ENCODE measurements at places on chromosomes 1 and 21.

- peaks cover 5% of the 10 kb centered on the region for H3K4me1 ChIP-seq
- H3K36me3 ChIP-seq: no peaks in the 10 kb centered on the region
- DNase-seq: no peak
- H3K27ac ChIP-seq: no peak overlapping the region
These were observed 53.8 kb upstream of the NUF2 start for GRCh38 chr1:163267962-163268361.

DNA sequence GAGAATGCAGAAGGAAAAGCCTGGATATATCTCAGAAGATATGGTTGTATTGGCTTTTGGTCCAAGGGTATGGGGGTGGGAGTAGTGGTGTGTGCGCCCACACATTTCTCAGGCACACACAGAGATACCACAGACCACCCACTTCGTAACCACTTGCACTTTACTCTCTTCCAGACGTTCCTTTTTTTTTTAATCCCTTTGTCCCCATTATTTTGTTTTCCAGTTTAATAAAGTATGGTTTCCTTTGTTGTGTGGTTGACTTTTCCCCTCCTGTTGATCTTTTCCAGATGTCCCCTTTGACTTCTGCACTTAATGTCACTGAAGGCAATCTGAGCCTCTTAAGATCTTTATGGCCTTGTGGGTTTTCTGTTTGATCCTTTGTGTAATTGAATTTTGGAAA, 10.5 kb upstream of the TARS2 start:
- peaks cover 4% of the 10 kb centered on the region for H3K4me1 ChIP-seq
- H3K4me3 ChIP-seq: no peak overlapping the region
- peaks cover 14% of the 10 kb centered on the region for H3K36me3 ChIP-seq
- no peak overlapping the region for H3K27ac ChIP-seq

DNA sequence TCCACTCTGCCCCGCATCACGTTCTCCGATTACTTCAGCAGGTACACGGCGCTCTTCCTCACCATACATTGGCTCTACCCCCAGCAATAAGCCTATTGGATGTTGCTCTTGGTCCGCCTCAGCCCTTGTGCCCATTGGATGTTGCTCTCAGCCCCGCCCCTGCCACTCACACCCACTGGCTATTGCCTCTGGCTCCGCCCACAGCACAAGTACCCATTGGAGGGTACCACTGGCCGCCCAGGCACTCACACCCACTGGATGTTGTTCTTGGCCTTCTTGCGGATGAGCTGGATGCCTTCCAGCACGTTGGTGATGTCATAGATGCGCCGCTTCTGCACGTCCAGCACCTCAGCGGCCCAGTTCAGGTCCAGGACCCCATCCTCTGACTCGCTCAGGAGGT, 9.4 kb downstream of the E2F2 start:
- H3K36me3 ChIP-seq: no peaks in the 10 kb centered on the region
- no peaks in the 10 kb centered on the region for H3K27me3 ChIP-seq
- no peak for DNase-seq
- no peaks in the 10 kb centered on the region for H3K4me1 ChIP-seq
- H3K4me3 ChIP-seq: no peak overlapping the region

DNA sequence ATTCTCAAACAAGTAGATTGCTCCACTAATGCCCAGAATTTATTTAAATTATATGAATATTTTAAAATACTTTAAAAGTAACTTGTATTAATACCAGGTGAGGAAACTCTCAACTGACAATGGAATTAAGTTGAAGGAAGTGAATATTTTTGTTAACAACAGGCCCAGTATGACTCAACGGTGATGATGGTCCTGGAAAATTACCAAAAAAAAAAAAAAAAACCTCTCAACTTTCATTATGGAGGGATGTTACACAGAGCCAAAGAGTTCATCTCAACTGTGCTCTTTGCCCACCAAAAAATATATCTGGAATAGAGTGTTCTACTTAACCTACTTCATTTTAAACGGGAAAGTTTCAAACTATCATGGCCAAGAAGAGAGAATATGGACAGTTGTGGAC, 28.3 kb downstream of the CFH start:
- peaks cover 11% of the 10 kb centered on the region for H3K36me3 ChIP-seq
- no peak for DNase-seq
- H3K4me1 ChIP-seq: no peaks in the 10 kb centered on the region

DNA sequence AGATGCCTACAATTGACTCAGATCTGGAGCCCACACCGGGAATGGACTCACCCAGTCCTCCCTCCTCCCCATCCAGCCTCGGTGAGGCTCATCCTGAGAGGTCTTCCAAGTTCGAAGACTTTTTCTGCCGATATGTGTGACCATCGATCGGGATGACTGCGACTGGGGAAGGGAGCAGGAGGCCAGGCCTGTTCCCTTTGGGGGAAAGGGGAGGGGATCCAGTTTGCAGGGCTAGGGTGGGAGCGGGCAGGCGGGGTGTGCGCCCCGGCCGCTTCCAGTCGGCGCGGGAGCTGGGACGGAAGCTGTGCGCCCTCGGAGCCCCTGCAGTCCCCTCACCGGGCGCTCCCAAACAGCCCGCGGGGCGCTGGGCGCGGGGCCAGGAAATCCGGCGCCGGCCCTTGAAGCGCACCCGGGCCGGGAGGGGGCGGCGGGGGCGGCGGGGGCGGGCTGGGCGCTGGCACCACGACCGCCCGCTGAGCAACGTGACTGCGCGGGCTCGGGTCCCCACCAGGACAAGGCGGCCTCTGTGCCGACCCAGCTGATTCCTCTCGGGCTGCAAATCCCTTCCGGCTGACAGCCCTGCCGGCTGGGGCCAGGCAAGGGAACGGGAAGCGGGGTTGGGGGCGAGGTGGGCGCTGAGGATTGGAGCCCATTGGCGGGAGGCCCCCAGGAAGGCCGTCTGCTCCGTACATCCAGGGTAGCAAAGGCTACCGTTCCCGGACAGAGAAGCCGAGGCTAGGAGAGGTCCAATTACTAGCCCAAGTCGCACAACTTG, 103.9 kb downstream of the EBNA1BP2 start:
- no peak overlapping the region for H3K27ac ChIP-seq
- no peaks in the 10 kb centered on the region for H3K27me3 ChIP-seq
- H3K4me1 ChIP-seq: peaks cover 8% of the 10 kb centered on the region
- DNase-seq: no peak

DNA sequence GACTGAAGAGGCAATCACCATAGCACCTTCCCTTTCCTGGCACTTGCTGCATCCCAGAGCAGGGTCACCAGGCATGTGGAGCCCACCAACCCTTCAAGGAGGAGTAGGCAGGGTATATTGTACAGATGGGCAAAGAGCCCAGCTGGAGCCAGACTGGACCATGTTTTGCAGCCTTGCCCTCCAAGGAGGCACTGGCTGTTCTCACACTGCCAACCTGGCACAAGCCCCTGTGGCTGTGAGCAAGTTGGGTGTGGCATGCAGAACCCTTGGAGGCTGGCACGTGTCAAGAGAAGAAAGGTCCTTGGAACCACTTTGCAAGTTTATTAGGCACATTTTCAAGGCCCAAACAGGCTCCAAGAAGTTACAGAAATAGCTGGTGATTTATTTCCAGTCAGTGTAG, 146.4 kb downstream of the FOXD2 start:
- no peak overlapping the region for H3K4me3 ChIP-seq
- H3K27ac ChIP-seq: peak overlapping the region; percentile 54
- H3K36me3 ChIP-seq: no peaks in the 10 kb centered on the region
- H3K4me1 ChIP-seq: peaks cover 19% of the 10 kb centered on the region

DNA sequence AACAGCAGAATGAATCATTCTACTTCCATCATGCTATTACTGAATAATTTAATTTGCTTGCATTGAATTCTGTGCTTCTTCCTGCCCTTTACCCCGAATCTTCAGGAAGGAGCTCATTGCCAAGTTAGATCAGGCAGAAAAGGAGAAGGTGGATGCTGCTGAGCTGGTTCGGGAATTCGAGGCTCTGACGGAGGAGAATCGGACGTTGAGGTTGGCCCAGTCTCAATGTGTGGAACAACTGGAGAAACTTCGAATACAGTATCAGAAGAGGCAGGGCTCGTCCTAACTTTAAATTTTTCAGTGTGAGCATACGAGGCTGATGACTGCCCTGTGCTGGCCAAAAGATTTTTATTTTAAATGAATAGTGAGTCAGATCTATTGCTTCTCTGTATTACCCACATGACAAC, 44.2 kb downstream of the MAP3K7CL start:
- H3K4me3 ChIP-seq: peak overlapping the region; percentile 13
- H3K36me3 ChIP-seq: no peaks in the 10 kb centered on the region
- peak overlapping the region; percentile 72 for H3K27ac ChIP-seq
- H3K4me1 ChIP-seq: peaks cover 24% of the 10 kb centered on the region
- no peaks in the 10 kb centered on the region for H3K27me3 ChIP-seq

Measured in tibial artery (tissue), 4 donors.